ENCODE measurements at places on chromosomes 4 and X. TPM values are rescaled to one million over a fixed set of nuclear protein-coding genes. Genes with fewer than 3 reads are reported as not detected.

SSX1 gene
- total RNA-seq: not detected

GUCY2F gene
- 0.12 TPM for total RNA-seq

RRH gene
- not detected for total RNA-seq

SCD5 gene
- total RNA-seq: 20.6 TPM

ASB9 gene
- total RNA-seq: 4.4 TPM

NUDT11 gene
- 0.64 TPM for total RNA-seq

ADH1B gene
- 744 TPM for total RNA-seq

TLR7 gene
- total RNA-seq: 3.1 TPM

GAGE12H gene
- total RNA-seq: not detected

BOD1L1 gene
- total RNA-seq: 37.5 TPM

UGT2B11 gene
- not detected for total RNA-seq

AFM gene
- total RNA-seq: not detected

TLR8 gene
- total RNA-seq: 17.8 TPM

CCKAR gene
- total RNA-seq: not detected

PABPC1L2B gene
- total RNA-seq: not detected

ENPP6 gene
- 0.12 TPM for total RNA-seq

COPS4 gene
- 24.3 TPM for total RNA-seq

RBMXL3 gene
- not detected for total RNA-seq

HSFX2 gene
- total RNA-seq: not detected

NDP gene
- total RNA-seq: not detected

ATP2B3 gene
- not detected for total RNA-seq

CFP gene
- 14.9 TPM for total RNA-seq

HPSE gene
- 5.6 TPM for total RNA-seq

ARMCX1 gene
- total RNA-seq: 21.7 TPM

SORCS2 gene
- total RNA-seq: 7.2 TPM

NLGN3 gene
- total RNA-seq: 0.69 TPM

CXCL11 gene
- not detected for total RNA-seq

PPARGC1A gene
- total RNA-seq: 14.2 TPM

GUCY1A1 gene
- total RNA-seq: 76.0 TPM

IRS4 gene
- total RNA-seq: not detected

TCEAL5 gene
- total RNA-seq: not detected

BEX5 gene
- total RNA-seq: 5.8 TPM

BCLAF3 gene
- 15.4 TPM for total RNA-seq

SATL1 gene
- not detected for total RNA-seq

THAP6 gene
- 23.5 TPM for total RNA-seq

TKTL1 gene
- not detected for total RNA-seq

SH3D19 gene
- total RNA-seq: 125 TPM

F9 gene
- not detected for total RNA-seq

ZDHHC15 gene
- 1.4 TPM for total RNA-seq

SH2D1A gene
- total RNA-seq: 1.8 TPM

CCDC120 gene
- total RNA-seq: 10.8 TPM

MAGEC3 gene
- not detected for total RNA-seq

GLOD5 gene
- total RNA-seq: 2.6 TPM
